ENCODE measurements at places on chromosomes 11 and 22.

GRCh38 chr11:120744016-120744994 lies 232.8 kb downstream of the GRIK4 start:
- DNase-seq = no peak

DNA sequence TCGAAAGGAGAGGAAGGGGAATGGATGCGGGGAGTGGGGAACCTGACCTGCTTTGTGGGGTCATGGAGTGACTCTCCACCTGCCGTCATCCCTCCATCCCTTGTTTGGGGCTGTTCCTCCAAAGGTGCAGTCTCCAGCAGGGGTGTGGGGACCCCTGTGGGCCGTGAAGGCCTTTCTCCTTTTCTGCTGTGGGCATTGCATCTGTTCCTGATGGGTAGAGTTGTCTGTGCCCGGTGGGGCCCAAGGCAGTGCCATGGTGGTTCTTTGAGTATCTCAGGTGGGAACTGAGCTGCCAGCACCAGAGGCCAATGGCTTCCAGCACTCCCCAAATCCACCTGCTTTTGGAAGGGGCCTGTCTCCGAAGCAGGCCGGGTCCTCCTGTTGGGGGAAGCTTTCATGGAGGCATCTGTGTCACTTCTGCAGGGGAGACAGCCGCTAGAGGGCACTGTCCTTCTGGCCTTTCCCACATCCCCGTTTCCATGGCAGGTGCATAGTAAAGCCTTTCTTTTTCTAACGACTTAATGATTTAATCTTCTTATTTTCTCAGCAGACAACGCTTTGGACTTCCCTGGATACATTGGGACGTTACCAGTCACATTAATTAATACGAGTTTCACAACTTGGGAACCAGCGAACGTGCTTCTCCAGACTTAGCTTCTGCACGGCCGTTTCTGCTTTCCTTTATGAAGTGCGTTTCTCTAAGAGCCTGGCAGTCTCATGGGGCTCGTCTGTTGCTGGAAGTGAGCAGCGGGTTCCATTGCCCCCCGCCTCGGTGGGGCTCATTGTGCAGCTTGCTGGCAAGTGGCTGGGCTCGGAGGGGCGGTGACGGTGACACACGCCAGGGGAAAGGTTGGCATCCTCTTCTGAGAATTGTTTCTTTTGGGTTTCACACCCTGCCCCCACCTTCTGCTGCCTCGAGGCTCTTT lies 57.1 kb downstream of the PARVB start:
- peak; percentile 79 for DNase-seq

DNA sequence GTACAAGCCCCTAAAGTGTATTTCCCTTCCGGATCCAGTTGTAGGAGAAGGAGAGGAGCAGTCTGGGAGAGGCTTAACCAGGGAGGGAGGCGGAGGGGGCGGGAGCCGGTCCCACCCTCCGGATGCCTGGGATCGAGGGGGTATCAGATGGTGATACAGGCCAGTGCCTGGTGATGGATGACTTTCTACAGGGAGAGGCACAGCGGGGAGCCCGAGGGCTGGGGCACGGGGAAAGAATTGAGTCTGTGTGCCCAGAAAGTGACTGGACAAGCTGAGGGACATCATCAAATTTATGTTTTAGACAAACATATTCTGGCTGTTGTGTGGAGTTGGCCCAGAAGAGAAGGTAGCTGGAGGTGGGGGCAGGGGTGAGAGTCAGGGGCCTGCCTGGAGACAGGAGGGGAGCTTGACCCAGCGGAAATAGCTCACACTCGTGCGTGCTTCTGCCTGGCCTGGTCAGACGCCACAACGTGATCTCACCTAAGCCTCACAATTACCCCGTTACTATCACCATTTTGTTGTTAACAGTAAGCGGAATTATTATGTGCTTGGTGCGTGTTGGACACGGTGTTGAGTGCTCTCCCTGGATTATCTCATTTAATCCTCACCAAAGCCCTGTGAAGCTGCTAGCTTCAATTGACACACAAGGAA lies 42.4 kb downstream of the AMPD3 start:
- DNase-seq = no peak

- no peak for DNase-seq
Observed at GRCh38 chr22:36162127-36163034, 1.8 kb upstream of the APOL3 start.

GRCh38 chr22:22130953-22131608 lies 113.5 kb upstream of the VPREB1 start:
- no peak for DNase-seq

DNA sequence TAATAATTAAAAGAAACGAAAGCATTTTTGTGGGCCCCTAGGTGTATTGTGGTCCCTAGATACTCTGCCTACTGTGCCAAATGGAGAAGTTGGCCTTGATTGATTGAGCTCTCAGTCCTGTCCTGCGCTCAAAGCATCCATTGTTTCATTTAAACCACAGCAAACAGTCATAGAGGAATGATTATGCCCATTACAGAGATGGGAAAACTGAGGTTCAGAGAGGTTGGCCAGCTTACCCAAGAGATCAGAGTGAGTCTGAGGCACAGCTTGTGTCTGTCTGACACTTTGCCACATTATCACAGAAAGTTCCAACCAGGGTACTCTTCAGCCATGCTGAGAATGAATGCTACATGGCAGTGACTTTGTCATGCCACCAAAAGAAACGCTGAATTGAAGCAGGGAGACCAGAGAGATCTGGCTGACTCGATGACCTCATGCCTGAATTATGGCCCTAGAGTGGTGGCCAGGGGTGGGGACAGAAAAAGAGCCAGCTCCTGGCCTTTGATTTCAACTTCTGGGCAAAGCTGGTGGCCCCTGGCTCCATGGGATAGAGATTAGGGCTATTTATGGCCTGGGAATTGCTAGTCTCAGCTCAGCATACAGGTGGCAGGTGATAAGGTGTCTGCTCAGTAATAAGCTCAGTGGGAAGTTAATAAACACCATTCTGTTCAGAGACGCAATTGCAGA lies 180.5 kb downstream of the MIAT start:
- DNase-seq = no peak

All from GM23248 (cell line).